ENCODE measurements at places on chromosomes 1 and 21. TPM values are rescaled to one million over a fixed set of nuclear protein-coding genes. Genes with fewer than 3 reads are reported as not detected.

PDC gene
- not detected for total RNA-seq

CASQ2 gene
- total RNA-seq: not detected

FAAH gene
- total RNA-seq: 6.1 TPM

SLAMF1 gene
- 12.8 TPM for total RNA-seq

ZNF683 gene
- total RNA-seq: 8.4 TPM

RGS1 gene
- total RNA-seq: 383 TPM

TMIGD3 gene
- total RNA-seq: not detected

IL10 gene
- 1.0 TPM for total RNA-seq

PTGFRN gene
- 0.08 TPM for total RNA-seq

DCST1 gene
- not detected for total RNA-seq

LMO4 gene
- total RNA-seq: 17.6 TPM

VSIG8 gene
- not detected for total RNA-seq

TRNP1 gene
- not detected for total RNA-seq

KRTAP21-1 gene
- not detected for total RNA-seq

RBM11 gene
- total RNA-seq: 15.7 TPM

PIK3R3 gene
- total RNA-seq: 0.71 TPM

LCE6A gene
- total RNA-seq: not detected

TXNIP gene
- 627 TPM for total RNA-seq

TCHH gene
- not detected for total RNA-seq

RPE65 gene
- not detected for total RNA-seq

KCNE1 gene
- total RNA-seq: not detected

SHISAL2A gene
- total RNA-seq: 21.3 TPM

ZSWIM5 gene
- 1.8 TPM for total RNA-seq

SNIP1 gene
- 84.2 TPM for total RNA-seq

ADORA1 gene
- not detected for total RNA-seq

ZBTB17 gene
- 106 TPM for total RNA-seq

FMO2 gene
- not detected for total RNA-seq

RNU5D-1 gene
- not detected for total RNA-seq

MPL gene
- total RNA-seq: not detected

SLC1A7 gene
- total RNA-seq: not detected

DNAH14 gene
- total RNA-seq: not detected

SYT11 gene
- total RNA-seq: 8.6 TPM

LENEP gene
- total RNA-seq: not detected

ANGPTL7 gene
- total RNA-seq: not detected

CFHR3 gene
- total RNA-seq: not detected

EFNA1 gene
- 10.4 TPM for total RNA-seq

FCAMR gene
- total RNA-seq: not detected

RHBG gene
- total RNA-seq: not detected

CLCA2 gene
- total RNA-seq: not detected

SSR2 gene
- 208 TPM for total RNA-seq

UTS2 gene
- total RNA-seq: 0.31 TPM

SLC30A10 gene
- total RNA-seq: not detected

CLEC20A gene
- total RNA-seq: not detected

ELF3 gene
- 1.5 TPM for total RNA-seq

KCNK2 gene
- total RNA-seq: not detected

ADSS2 gene
- 34.7 TPM for total RNA-seq

LCE1A gene
- not detected for total RNA-seq

All from CD8-positive, alpha-beta T cell (primary cell).